ENCODE measurements at places on chromosomes 6 and 20.

GRCh38 chr6:168276576-168277273 lies 42.9 kb downstream of the DACT2 start:
- no peak for DNase-seq

DNA sequence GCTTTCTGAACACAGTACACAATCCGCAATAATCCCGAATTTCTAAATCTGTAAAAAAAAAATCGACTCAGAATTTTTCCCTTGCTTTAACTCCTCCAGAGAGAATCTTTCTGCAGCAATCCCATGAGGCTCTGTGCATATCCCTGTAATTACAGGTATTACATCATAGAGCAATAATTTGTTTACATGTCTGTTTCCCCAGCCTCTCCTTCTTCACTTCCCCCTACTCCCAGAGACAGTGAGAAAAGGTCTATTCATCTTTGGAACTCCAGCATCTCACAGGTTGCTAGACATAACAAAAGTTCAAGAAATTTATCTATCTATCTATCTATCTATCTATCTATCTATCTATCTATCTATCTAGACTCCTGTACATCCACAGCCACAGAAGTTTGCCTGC lies 26.0 kb downstream of the KLHL31 start:
- no peak for DNase-seq

GRCh38 chr20:35489717-35490116 lies 34.3 kb downstream of the CEP250 start:
- no peak for DNase-seq

DNA sequence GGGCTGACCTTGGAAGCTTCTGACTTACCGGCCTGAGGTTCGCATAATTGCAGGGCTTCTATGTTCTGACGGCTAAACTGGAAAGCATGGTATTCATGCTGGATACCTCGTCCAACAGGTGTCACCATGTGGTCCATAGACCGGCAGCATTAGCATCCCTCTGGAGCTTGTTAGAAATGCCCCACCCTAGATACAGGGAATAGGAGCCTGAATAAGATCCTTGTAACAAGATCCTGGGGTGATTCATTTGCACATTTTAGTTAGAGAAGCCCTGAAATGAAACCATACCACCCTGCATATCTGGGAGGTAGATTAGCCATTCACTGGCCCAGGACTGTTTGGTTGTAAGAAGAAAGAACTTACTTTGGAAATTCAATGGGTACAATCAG lies 77.7 kb downstream of the TMEM170B start:
- DNase-seq: no peak

GRCh38 chr6:26130581-26131249 lies 43.5 kb downstream of the HFE start:
- DNase-seq: no peak

- DNase-seq: no peak
Measured at GRCh38 chr6:98142839-98143238, 691.5 kb upstream of the POU3F2 start.

DNA sequence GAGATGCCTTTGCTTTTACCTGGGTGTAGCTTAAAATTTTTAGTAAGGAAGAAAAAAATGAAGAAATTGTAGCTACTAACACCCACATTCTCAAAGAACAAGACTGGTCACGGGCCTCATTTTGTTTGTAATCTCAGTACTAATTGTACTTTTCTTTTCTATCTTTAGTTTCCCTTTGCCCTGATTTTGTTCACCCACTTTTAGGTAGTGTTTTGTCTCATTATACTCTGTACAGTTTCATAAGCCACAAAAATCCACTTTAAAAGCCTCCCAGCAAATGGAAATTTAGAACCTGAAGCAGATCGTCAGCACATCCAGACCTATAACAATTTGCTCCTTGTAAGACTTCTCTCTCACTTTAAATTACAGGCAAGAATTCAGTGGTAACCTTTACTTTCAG lies 43.3 kb downstream of the TP53INP2 start:
- DNase-seq: no peak

GRCh38 chr20:37741570-37741969 lies 47.7 kb downstream of the CTNNBL1 start:
- DNase-seq: no peak

DNA sequence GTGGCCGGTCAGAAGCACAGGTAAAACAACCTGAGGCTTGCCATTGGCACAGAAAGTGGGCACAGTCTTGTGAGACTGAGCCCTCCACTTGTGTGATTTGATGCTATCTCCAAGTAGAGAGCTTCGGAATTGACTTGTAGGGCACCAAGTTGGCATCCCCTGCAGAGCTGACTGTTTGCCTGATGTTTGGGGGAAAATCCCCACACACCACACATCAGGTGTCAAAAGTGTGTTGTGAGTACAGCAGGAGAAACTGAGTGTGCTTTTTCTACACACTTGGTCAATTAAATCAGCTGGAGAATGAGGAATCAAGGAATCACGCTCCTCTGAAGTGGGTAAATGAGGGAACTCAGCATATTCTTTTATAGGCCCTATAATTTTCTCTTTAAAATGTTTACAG lies 989 bp downstream of the SERINC3 start:
- DNase-seq: no peak

DNA sequence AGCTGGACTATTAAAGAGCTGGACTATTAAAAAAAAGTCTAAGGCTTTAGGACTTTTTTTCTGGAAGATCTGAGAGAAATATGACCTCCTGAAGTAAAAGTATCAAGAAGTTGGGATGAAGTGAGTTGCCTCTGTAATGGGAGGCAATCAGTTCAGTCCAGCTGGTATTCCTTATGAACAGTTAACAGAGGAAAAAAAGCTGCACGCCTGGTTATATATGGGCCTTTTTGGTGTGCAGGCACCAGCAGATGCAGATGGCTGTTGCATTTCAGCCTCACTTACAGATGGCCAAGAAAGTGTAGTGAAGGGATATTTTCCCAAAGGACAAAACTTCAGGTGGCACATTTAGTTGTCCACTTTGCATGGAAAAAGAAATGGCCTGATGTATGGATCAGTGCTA lies 70.3 kb upstream of the ELOVL5 start:
- no peak for DNase-seq

GRCh38 chr6:71346334-71346694 lies 57.7 kb downstream of the OGFRL1 start:
- no peak for DNase-seq

DNA sequence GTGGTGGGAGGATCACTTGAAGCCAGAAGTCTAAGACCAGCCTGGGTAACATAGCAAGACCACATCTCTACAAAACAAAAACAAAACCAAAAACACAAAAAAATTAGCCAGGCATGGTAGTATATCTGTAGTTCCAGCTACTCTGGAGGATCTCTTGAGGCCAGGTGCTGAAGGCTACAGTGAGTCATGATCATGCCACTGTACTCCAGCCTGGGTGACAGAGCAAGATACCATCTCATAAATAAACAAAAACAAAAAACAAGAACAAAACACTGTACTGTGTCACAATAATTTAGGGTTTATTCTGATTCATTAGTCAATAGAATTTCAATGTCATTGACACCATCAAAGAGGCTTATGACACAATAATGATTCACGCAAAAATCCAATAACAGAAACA lies 1121.7 kb upstream of the MAP3K7 start:
- DNase-seq: no peak

Data from AG04449 (cell line).